ENCODE measurements at places on chromosomes 4 and X.

GRCh38 chrX:107831071-107831730, 5.5 kb downstream of the MID2 start:
- DNase-seq = no peak

GRCh38 chrX:53048169-53049126, at the start of gene GPR173:
TSS of gene GPR173 (plus strand) at chrX:53048789. CDS start at chrX:53076622, 27,833 bp downstream.
- no peak for DNase-seq

DNA sequence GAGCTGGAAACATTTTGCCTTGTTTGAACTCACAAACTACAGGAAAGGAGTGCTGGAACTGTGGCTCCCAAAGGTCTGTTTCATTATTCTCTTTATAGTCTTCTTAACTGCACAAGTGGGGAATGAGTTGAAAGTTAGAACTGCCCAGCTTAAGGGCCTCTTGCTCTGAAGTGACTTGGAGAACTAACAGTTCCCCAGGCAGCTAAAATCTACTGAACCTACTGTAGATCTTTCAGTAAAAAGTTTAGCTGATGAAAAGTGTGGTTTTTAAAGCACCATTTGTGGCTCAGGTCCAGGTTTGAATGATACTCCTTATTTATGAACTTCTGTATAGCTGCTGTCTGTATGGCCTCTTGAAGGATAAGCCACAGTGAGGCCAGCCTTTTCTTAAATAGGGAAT, 353.8 kb downstream of the MAPK10 start:
- DNase-seq = no peak

GRCh38 chrX:70437921-70438665, 6.5 kb upstream of the DLG3 start:
- no peak for DNase-seq

DNA sequence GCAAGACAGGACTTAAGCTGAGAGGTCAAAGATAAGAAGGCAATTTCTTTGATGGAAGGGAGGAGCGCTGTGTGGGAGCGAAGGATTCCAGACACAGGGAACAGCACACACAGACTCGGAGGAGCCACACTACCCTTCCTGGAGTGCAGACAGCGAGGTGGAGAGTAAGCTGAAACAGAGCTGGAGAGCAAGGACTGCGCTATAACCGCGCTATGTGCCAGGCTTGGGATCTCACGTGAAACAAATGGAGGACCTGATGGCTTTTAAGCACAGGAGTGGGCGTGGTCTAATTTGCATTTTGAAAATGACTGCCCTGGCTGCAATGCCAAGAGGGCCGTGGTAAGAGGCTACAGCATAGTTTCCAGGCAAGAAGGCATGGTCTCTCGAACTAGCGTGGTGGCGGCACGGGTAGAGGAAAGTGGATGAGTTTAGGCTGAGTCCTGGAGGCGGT, 113.9 kb upstream of the SORBS2 start:
- DNase-seq = no peak

DNA sequence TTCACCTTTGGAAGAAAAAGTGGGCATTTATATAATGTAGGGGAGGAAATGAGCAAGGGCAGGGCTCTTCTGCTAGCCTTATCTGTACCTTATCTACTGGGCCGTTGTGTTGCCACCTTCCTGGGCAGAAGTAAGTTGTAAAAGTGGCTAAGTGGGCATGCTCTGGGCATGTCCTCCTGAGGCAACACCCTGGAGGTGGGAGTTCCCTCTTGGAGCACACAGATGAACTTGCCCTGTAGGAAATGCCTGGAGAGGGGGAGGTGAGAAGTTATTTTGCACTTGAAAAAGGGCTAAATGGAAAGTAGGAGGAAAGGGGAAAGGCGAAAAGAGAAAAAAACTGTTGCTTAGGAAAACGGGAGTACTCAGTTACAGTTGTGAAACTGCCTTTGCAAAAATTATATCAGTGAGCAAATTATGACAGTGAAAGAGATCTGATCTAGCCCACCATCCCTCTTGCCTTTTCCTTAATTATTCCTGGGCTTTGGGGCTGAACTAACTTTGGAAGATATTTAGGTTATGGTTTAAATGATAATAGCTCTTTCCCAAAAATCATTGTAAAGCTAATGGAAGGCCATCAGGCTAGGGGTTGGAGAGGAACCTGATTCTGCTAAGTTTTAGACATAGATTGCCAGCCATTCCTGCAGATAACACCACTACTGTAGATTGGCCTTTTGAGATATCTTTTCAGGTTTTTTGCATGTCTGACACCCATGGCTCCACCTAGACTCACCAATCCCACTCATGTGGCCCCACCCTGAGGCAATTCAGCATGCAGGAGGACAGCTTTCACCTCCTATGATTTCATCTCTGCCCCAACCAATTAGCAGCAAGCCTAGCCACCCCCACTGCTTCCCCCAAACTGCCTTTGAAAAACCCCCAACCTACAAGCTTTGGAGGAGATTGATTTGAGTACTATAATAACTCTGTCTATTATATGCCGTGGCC, 20.5 kb upstream of the ZNF81 start:
- no peak for DNase-seq

DNA sequence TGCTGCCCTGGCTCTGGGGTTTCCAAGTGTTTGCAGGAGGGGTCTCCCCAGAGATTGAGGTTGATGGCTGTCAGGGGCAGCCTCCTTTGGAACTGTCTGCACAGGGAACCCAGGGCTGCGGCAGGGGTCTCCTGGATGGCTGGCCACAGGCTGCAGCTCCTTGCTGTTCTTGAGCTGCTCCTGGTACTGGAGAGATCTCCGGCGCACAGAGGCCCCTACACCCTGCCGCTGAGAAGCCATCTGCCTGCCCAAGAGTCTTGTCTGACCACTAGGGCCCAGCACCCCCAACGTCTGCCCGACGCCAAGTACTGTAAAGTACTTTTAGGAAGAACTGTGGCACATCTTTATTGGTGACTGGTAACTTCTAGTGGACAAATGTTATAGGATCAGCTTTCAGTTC, 13.5 kb downstream of the STIM2 start:
- no peak for DNase-seq

GRCh38 chr4:163415668-163416067, 57.9 kb downstream of the TKTL2 start:
- DNase-seq = no peak

DNA sequence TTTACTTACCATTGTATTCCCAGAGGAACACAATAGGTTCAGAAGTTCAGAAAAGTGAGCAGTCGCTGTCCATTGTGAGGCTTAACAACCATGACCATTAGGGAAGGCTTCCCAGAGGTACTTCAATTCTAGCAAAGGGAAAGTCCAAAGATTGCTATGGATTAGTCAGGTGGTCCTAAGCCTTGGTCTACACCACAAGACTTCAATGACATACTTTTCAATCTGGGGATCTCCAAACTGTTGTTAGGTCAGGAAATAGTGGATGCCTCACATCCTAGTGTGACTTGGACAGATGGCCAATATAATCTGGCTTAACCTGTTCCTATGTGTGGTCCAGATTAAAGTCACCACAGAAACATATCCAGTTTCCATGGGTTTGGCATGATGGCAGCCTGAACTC, 118.0 kb downstream of the SPCS3 start:
- no peak for DNase-seq

DNA sequence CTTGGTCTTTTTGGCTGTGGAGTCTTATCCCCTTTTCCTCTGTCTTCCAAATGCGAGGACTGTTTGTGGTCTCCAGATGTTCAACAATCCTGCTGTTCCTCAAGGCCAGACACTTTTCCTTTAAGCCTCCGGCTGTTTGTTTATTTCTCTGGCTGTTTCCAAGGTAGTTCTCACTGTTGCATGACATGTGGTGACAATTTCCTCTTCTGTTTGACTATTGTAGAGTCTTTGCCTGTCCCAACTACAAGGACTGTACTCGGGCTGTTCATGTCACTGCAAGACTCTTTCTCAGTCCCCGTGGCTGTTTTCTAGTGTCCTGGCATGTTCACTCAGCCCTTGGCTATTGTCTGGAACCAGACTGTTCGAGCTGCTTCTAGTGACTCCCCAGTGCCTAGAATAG, 50.6 kb downstream of the ZNF157 start:
- DNase-seq = no peak

DNA sequence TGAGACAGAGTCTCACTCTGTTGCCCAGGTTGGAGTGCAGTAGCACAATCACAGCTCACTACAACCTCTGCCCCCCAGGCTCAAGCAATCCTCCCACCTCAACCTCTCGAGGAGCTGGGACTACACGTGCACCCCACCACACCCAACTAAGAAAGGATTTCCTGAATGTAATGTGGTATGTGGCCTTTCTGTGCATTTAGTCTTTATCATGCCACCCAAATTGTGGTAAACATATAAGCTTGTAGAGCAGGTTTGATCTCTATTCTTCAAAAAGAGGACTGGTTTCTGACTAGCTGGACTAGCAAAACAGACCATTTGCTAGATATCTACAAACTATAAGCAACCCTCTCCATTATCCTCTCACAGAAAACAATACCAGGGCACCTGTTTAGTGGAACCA, 33.6 kb downstream of the ELOVL6 start:
- DNase-seq = no peak

DNA sequence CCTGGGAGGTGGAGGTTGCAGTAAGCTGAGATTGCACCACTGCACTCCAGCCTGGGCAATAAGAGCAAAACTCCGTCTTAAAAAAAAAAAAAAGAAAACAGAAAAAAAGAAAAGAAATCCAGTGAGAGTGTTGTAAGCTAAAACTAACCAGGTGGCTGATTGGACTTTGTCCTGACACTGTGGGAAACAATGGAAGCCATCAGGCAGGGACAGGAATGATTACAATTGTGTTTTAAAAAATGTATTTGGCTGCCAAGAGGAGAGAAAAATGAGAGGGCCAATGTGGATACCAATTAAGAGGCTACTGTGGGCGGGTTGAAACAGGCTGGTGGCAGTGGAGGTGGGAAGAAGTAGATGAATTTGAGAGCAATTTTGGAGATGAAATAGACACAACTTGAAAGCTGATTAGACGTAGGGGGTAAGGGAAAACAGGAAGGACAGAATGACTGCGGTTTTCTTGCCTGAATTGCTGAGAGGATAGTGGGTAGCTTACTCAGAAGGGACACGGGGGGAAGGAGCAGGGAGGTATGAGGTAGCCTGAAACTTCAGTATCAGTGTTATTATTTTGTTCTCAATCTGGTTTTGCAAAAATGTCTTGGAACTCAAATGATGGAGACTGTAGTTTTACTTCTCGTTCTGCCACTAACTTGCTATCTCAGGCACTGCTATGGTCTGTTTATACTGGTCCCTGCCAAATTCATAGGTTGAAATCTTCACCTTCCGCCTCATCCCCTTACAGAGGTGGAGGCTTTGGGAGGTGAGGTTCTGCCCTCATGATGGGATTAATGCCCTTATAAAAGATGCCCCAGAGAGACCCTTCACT, 45.6 kb upstream of the CHRNA9 start:
- no peak for DNase-seq

GRCh38 chr4:82797040-82797404, 1.6 kb downstream of the SCD5 start:
- DNase-seq = no peak

- no peak for DNase-seq
These were observed 655.3 kb upstream of the SPANXN1 start for GRCh38 chrX:144592036-144592435.

- DNase-seq = no peak
These were observed 81.4 kb upstream of the STIM2 start for GRCh38 chr4:26779224-26779623.

DNA sequence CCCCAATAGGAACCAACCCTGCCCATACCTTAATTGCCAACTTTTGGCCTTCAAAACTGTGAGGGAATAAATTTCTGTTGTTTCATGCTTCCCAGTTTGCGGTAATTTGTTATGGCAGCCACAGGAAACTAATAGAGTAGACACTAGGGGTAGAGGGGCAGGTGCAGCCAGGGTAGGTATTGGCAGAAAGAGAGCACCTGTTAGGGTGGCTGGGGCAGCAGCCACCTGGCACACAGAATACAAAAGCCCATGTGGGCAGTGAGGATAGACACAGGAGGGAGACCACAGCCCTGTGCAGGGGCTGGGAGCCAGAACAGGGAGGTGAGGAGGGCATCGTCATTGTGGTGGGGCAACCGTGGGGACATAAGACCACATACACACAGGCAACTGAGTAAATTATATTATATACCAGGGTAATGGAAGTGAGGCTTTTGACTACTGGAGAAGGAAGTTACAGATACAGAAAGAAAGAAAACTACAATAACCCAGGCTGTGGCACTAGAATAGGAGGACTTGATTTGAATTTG, 28.2 kb downstream of the IRF2 start:
- no peak for DNase-seq

DNA sequence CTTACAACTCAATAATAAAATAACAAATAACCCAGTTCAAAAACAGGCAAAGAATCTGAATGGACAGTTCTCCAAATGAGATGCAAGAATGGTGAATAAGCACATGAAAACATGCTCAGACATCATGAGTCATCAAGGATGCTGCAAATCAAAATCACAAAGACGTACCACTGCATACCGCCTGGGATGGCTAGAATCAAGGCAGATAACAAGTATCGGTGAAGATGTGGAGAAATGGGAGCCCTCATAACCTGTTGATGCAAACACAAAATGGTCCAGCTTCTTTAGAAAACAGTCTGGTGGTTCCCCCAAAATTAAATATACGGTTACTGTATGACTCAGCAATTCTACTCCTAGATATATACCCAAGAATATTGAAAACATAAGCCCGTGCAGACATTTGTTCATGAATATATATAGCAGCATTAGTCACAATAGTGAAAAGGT, 32.5 kb downstream of the AKAP4 start:
- no peak for DNase-seq

- no peak for DNase-seq
These were observed 15.9 kb upstream of the UBE2D3 start for GRCh38 chr4:102843273-102843672.

- no peak for DNase-seq
These were observed 74.6 kb upstream of the STOX2 start for GRCh38 chr4:183830438-183830985.

- DNase-seq = no peak
These were observed 236.4 kb upstream of the TTC29 start for GRCh38 chr4:147182041-147182440.

DNA sequence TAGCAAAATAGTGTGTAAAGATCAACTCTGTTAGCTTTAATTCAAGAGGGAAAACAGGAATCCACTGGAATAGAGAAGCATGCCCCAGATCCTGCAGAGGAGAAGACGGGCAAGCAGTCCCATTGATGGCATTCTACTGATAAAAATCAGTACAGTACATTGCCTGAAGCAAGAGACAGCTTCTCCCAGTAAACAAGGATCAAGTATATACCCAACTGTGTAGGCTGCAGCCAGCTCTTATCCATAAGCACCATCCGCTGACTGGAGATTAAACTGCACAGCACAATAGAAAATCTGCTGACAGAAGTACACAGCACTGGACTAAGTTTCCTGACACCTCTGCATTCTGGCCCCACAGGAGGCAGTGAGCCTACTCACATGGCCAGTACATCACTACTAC, 110.1 kb downstream of the COX18 start:
- no peak for DNase-seq

DNA sequence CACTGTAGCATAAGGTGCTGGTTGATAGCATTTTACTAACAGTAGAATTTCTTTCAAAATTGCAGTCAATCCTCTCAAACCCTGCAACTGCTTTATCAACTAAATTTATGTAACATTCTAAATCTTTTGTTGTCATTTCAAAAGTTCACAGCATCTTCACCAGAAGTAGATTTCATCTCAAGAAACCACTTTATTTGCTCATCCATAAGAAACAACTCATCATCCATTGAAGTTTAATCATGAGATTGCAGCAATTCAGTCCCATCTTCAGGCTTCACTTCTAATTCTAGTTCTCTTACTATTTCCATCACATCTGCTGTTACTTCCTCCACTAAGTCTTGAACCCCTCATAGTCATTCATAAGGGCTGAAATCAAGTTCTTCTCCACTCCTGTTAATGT, 21.7 kb downstream of the LAMTOR3 start:
- DNase-seq = no peak

Measured in stimulated activated CD8-positive, alpha-beta memory T cell treated with anti-CD3 and anti-CD28 coated beads, Interleukin-7, amount 100 ng/mL, for 1 hour (primary cell).